Dermis blood vessel endothelial cell (primary cell): ENCODE measurements at places on chromosomes 6 and 20.
A peak's percentile ranks its signal among the peaks of the same experiment; 100 is the strongest.

DNA sequence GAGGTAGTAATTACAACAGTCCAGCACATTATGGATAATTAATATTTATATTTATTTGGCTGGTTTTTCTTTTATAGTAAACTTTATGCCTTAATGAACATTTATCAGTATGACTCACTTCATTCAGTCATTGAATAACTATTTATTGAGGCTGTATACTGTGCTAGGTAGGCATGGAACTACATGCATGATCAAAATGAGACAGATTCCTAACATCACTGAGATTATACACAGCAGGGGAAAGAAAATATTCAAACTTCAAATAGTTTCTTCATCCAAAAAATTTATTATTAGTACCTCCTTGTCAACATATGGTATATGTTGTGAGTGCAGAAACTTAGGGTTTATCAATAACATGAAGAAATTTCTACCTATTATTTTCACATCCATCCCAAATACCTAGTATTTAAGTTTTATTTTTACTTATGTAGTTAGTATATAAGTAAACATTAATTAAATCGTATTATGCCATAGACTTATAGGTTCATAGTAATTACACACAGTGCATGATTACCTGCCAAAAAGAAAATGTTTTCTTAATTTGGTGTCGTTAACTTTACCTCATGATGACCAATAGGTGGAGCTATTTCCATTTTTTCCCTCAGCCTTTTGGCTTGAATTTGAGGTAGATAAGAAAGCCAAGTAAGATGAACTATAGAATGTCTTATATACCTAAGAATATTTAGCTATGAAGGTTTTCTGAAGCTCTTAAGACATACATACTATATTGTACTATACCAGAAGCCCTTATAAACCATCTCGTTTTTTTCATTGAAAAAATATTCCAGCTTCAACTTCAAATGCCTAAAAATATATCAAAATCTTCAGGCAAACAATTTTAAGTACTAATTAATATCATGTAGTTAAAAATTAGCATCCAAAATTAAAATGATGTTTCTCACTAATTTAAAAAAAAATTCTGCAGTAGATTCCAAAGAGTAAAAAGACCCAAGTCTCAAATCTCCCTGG, 12.5 kb upstream of the TMEM30A start:
- peak; percentile 84 for DNase-seq

GRCh38 chr20:63536241-63536977, 767 bp downstream of the PTK6 start:
- peak; percentile 45 for DNase-seq

- no peak for DNase-seq
Observed at GRCh38 chr6:167452338-167453081, 127.6 kb downstream of the TTLL2 start.

GRCh38 chr20:5735845-5736510, 14.2 kb upstream of the SHLD1 start:
- no peak for DNase-seq

DNA sequence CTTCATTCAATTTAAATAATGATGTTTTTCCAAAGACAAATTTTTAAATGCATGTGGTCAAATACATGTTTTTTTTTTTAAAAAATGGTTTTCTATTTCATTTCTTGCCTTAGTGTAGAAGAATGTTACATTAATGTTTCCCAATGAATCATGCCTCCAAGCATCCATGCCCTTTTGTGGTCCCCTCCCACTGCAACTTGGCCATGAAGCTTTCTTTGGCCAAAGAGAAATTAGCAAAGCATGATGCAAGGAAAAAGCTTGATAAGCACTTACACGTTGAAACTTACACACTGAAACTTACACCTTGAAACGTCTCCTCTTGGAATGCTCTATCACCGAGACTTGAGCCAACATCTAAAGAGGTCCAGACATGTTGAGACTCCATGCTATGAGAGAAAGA, 93.0 kb upstream of the ELOVL5 start:
- no peak for DNase-seq

- peak; percentile 57 for DNase-seq
Observed at GRCh38 chr6:43052842-43053544, 658 bp downstream of the CUL7 start.

DNA sequence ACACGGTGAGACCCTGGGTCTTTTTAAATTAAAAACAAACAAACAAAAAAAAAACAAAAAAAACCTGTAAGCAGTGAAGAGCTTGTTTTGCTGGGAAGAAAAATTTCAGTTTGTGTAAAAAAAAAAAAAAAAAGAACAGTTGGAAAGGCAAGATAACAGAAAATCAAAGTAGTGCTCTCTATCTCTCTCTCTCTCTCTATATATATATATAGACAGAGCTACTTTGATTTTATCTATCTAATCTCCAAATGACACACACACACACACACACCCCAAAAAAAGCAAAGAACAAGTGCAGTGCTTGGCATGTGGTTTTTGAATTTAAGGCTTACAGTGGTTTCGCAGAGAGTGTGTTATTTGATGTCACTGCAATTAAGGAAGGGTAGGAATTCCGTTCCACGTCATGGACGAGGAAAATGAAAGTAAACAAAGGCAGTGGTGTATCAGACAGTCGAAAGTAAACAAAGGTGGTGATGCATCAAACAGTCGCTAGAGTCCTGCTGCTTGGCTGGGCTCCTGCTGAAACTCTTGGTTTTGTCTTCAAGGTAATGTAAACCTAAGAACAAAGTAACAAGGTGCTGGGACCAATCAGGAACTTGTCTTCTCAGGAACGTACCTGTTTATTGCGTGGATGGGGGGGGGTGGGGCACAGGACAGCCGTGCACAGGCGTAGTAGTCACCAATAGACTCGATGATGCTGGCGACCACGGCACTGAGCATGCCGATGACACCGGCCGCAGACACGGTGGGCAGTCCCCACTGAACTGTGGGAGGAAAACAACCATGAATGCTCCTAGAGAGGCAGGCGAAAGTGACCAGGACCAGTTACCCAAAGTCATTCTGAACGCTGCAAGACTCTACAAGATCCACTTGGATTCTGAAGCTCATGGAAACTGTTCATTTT, 131.8 kb downstream of the SLC23A2 start:
- peak; percentile 67 for DNase-seq

- peak; percentile 40 for DNase-seq
Observed at GRCh38 chr6:25002326-25003091, 66.7 kb upstream of the RIPOR2 start.
